ENCODE measurements at places on chromosomes 6 and 20.

DNA sequence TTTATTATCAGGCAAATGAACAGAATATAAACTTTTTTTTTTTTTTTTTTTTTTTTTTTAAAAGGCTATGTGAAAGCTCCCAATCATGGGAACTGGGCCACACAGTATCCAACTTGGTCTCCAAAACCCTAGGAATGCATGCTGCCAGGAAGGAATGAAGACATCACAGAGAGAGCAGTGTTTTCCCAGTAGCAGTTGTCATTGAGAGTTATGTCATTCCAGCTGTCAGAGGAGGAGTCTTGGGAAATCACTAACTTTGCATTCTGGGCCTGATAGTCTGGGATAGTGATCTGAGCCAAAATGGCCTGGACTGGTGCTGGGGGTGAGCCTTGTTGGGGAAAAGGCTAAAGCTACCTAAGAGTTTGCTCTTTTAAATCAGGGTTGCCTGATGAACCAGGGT is 231.3 kb upstream of the MAP3K7 start:
- DNase-seq = peak; percentile 4

DNA sequence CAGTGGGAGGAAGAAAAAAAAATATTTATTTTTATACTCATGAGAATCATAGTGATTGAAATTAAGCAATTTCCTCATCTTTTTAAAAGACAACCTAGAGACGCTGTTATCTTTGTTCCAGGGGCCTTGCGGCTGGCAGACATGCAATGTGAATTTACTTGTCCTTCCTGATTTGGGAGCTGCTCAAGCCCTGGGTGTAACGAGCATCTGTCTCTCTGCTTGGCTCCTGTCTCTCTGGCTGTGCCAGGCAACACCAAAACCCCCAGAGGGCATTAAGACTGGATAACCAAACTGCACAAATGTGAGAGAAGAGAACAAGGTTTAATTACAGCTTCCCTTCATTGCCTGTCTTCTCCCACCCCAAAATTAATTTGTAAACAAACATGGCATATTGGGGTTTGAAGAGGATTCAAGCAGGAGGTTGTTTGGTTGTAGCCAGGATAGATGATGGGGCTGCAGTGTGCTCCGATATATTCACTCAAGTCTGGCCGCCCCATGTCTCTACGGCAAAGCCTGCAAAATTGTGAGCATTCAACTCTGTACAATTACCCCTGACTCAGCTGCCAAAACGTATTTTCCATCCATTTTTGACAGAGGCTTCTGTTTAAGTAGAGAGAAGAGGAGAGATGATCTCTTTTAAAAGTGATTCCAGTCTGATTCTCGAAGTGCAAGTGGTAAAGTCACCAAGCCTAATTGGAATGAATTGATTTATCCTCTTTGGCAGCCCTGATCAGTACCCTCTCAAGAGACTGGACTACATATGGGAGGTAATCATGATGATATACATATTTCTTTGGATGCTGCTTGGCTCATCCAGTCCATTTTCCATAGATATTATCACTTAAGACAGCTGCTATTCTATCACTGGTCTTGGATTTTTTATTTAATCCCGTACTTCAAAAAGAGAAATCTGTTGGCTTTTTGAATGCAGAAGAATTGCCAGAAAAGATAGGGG is 170.2 kb downstream of the SLC24A3 start:
- no peak for DNase-seq

- DNase-seq = no peak
These were observed 17.7 kb downstream of the MYLIP start for GRCh38 chr6:16146527-16146955.

DNA sequence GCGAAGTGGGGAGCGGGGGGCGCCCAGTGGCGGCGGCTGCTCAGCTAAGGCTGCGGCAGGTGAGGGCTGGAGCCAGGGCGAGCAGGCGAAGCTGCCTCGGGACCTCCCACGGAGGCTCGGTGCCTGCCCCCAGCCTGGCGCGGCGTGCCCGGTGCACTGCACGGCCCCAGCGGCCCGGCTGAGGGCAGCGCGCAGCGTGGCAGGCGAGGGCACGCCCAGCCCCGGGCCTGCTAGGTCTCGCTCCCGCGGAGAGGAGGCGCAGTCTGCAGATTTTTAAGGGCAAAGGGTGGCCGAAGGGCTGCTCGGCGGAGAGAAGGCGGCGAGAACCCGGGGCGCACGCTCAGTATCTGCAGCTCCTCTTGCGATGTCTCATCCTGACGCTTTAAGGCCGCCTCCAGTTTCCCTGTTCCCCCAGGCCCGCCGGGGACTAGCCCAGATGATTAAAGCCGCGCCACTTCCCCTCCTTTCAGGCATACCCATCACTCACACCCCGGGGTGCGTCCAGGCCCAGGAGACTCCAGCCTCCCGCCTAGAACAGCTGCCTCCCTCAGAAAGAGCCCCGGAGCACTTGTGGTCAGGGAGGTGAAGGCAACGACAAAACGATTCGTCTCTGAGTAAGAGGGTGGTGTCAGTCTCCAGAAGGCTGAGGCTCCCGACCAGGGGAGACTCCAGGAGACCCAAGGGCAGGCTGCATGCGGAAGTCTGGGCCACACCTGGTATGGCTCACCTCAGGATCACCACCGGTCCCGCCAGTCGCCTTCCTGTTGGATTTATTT is at the start of gene FERMT1:
Gene FERMT1, minus strand, starts transcription at position 158 of the 776 bp plus-strand sequence. CDS start 3,476 bp downstream, outside the sequence.
- DNase-seq = peak; percentile 98

DNA sequence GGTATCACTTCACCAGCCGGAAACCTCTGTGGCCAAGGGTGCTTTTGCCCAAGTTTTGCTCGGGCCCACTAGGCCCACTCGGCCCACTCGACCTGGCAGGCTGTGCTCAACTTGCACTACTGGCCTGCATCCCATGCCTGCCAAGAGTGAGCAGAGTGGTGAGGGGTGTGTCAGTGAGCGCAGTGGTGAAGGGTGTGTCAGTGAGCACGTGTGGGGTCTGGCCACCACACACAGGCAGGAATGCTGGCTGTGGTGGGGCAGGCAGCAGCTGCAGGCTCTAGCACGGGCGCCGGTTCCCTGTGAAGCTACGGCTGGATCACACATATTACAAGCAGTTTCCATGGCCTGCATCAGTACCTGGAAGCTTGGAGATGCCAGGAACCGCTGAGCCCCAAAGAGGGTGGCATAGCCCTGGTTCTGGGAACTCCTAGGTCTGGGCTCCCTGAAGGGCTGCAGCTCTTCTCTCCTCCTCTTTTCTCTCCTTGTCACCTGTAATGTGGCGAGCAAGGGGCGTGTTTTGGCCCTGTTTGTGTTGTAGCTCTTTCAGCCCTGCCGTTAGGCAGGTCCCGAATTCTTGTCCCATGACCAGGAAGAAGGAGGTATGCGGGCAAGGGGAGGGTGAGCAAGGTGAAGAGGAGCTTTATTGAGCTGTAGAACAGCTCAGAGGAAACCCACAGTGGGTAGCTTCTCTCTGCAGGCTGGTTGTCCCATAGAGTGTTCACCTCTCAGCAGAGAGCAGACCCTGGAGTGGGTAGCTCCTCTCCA is 51.0 kb upstream of the CLDN20 start:
- peak; percentile 14 for DNase-seq

DNA sequence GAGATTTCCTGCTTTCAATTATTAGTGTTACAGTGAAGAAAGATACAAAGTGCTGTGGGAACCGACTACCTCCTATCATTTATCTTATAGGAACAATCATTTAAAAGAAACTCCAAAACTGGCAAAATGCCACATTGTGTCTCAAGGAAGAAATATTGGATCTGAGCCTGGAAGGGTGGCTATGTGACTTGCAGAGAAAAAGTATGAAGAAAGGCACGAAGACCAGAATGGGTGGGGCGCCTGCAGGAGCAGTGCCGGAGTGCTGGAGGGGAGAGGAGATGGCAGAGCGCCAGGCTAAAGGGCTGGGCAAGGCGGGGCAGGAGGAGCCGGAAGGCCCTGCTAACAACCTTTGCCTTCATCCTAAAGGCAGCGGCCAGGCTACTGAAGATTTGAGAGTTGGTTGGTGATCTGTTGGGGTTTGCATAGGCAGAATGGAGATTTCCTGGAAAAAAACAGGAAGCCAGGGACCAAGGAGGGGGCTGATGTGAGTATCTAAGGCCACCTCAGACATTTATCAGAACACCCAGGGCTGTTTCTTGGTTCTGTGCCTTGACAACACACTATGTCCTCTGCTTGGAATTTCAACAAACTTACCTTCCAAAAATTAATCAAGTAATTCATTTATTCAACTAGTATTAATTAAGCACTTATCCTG is 125.6 kb downstream of the MAFB start:
- DNase-seq = peak; percentile 93

GRCh38 chr6:53168516-53169267 is 20.1 kb upstream of the GCM1 start:
- DNase-seq = peak; percentile 77

GRCh38 chr6:36676141-36677058 is 2.1 kb upstream of the CDKN1A start:
- DNase-seq = peak; percentile 87

- no peak for DNase-seq
These were observed 944 bp upstream of the C6orf136 start for GRCh38 chr6:30645989-30646388.

DNA sequence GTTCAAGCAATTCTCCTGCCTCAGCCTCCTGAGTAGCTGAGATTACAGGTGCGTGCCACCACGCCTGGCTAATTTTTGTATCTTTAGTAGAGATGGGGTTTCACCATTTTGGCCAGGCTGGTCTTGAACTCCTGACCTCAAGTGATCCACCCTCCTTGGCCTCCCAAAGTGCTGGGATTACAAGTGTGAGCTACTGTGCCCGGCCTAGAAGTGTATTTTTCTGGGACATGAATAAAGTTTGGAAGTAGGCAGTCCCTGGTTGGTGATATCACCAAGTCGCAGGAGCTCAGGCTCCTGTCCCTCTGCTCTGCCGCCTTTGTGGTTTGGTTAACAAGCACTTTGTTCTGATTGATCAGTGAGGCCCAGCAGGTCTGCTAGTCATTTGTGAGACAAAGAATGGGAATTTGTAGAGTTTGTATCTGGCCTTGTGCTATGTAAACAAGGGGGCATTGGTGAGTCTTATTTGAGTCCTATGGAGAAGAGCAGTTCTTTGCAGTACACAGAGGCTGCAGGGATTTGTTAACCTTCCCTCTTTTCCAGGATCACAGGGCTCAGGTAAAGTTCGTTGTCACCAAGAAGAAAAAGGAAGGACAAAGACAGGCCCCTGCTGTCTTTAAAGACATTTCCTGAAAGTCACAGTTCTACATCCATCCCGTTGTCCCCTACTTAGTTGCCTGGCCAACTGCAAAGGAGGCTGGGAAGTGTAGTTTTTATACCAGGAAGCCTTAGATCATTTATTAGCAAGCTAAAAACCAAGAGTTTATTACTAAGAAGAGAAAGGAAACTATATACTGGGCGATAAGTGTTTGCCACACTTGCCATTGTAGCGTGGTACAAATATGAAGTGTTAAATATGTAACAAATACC is 13.1 kb downstream of the MTHFD1L start:
- DNase-seq = no peak

DNA sequence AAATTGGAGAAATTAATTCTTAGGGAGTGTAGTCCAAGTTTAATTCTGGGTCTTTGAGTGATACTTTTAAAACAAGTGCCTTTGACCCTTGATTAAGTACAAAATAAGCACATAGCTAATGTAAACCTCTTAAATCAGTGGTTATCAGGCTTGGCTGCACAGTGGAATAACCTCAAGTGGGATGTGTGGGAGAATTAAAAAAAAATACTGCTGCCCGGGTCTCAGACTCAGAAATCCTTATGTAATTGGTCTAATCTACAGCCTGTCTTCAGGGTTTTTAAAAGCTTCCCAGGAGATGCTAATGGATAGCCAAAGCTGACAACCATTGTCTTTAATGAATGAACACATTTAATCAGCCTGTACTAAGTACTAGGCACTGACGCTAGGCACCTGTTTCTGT is 28.5 kb upstream of the TMEM14A start:
- DNase-seq = no peak

- peak; percentile 16 for DNase-seq
These were observed 3.0 kb downstream of the ROMO1 start for GRCh38 chr20:35702051-35702823.

DNA sequence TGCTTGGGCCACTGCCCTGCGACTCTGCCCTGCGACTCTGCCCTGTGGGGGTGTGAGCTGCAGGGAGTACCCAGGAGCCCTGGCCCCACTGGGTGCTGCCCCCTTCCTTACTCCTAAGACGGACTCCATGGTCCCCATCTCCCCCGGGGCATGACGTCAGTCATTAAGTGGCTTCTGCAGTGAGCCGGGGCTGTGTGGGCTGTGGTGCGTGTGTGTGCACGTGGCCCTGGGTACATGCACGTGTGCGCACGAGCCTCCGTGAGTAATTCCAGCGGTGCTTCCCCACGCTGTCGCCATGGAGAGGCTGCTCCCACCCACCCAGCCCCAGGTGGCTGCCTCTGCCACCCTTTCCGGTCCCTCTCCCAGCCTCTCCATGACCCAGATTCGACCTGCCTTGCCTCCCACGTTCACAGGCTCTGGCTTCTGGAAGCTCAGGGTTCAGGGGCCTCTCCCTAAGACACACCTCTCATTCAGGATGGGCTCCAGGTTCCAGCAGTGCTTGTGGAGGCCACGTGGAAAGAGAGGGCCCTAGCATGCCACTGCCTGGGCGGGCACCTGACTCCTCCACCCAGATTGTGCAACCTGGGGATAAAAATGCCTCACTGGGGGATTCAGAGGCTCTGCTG is 88.3 kb downstream of the DLGAP4 start:
- peak; percentile 42 for DNase-seq

GRCh38 chr20:38198238-38198861 is 33.3 kb upstream of the TGM2 start:
- peak; percentile 80 for DNase-seq

DNA sequence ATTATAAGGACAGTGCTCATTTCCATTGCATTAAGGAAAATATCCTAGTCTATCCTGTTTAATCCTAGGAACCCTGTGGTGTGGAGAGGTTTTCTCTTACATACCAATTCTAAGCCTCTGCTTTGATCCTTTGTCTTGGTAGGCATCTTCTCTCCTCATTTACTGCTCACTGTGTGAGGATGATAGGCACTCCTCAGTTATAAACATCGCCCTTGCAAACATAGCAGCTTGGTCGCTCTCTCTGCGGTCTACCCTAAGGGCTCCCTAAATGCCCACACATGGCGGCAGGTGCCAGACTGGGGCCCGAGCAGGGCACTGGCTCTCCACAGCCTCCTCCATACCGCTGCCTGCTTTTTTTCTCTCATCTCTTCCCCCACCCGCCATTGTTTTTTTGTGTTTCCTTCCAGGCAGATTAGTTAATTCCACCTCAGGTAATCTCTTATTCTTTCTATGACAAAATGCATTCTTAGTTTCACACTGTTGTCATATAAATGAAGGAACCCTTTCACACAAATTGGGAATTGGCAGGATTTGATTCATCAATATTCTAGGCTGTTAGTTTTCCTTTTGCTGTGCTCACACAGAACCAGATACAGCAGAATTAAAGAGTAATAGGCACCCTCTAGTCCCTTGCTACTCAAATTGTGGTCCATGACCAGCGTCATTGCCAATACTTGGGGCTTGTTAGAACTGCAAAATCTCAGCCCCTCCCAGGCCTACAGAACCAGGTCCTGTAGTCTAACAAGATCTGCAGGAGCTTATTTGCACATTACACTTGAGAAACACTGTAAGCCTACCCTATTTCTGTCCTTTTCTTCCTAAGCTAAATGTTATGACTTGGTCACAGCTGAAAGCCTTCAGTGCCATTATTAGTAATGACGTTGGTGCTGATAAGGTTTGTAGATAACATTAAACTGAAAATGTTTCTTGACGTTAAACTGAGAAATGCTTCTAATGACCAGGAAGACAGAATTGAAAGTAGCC is 36.3 kb downstream of the CARMIL1 start:
- no peak for DNase-seq
